ENCODE measurements at places on chromosomes 4 and X.

DNA sequence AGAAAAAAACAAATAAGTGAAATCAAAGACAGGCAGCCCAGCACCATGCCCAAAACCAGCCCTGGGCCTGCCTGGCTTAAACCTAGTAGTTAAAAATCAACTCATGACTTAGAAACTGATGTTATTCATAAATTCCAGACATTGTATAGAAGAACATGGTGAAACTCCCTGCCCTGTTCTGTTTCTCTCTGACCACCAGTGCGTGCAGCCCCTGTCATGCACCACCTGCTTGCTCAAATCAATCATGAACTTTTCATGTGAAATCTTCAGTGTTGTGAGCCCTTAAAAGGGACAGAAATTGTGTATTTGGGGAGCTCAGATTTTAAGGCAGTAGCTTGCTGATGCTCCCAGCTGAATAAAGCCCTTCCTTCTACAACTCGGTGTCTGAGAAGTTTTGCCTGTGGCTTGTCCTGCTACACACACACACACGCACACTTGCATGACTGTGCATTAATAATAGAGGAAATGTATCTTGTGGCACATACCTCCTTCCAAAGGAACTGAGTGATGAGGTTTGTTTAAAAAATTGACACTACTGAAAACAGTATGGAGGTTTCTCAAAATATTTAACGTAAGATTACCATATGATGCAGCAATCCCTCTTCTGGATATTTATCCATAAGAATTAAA lies 39.2 kb upstream of the UGT2B7 start:
- no peak for DNase-seq

- no peak for DNase-seq
These were observed 28.0 kb downstream of the ING2 start for GRCh38 chr4:183532821-183533220.

- DNase-seq: no peak
These were observed 149.9 kb upstream of the IL15 start for GRCh38 chr4:141486375-141486997.

DNA sequence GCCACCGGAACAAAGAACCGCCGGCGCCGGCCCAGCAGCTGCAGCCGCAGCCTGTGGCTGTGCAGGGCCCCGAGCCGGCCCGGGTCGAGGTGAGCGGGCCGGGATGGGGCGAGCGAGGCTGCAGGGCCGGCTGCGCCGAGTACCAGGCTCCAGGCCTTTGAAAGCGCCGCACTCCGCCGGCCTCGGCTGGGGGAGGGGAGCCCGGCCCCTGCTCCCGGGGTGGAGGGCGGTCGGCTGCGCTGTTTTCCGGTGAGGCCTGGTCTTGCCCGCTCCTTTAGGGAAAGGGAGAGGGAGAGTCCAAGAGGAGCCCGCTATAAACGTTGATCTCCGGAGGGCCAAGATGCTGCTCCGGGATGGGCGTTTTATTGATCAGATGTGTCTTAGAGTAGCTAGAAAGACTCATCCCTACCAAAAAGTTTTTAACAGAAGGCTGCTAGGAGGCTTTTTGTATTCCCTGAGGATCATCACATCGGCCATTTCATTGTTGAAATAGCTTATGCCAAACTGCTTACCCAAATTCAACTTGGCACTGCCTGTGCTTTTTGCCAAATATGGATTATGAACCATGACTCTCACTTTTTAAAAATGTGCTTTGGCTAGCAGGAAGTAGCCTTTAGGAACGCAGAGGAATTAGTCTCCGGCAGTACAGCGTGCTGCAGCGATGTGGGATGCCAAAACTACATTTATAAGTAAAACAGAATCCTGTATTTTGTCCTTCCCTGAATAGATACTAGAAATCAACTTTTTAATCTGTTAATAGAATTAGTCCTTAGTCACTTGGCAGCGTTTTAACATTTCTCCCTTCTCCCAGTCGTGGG lies 760 bp downstream of the TMEM165 start:
- DNase-seq: peak; percentile 24

- DNase-seq: no peak
These were observed 3.8 kb downstream of the MTM1 start for GRCh38 chrX:150572206-150572605.

DNA sequence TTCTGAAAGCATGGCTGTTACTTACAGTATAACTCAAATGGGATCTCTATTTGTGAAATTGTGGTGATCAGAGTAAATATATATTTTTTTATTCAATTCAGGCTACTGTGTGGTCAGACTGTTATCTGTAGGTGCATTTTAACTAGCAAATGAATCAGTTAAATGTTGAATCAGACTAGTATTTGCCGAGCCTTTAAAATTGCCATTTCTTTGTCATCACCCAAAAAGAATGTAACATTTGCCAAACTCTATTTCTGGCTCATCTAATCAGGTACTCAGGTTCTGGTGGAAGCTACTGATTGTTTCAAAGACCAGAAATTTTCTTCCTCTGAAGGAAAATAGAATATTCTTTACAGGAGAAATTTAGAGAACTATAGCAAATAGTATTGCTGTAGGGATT lies 1.8 kb upstream of the NAA15 start:
- no peak for DNase-seq

DNA sequence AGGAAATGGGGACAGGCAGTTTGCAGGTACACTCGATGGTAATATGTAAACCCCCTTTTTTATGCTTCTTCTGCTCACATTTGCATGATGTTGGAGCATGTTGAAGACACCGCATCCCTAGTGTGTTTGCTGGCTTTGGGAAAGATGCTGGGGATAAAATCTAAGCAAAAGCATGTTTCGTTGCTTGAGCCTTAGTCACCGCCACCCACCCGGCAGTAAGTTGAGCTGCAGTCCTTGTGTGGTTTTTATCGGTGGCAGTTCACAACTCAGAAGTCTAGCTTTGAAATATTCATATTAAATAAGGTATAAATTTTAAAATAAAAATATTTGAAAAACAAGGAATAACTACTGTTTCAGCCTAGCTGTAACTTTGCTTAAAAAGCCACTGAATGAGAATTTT lies 21.7 kb upstream of the MND1 start:
- no peak for DNase-seq

DNA sequence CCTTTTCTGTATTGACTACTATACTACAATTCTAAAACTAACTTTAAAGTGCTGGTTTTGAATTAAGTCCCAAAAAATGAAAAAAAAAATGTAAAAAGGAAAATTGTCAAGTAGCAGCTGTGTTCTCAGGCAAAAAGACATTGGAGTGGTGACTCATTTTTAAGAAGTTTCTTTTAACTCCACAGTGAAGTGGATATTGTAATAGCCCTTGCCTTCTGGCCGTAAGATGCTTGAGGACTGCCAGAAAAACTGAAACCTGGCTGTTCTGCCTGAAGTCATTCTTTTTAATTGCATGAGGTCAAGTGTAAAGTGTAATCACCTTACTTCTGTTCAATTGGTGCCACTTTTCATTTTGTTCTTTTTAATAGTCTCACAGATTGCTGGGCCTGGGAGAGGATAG lies 28.9 kb downstream of the SPANXD start:
- no peak for DNase-seq

GRCh38 chr4:139559687-139560086 lies 3.7 kb upstream of the SETD7 start:
- no peak for DNase-seq

GRCh38 chrX:31717474-31717873 lies 645.6 kb upstream of the FTHL17 start:
- DNase-seq: no peak

GRCh38 chr4:115790812-115791211 lies 677.4 kb upstream of the NDST4 start:
- DNase-seq: no peak

DNA sequence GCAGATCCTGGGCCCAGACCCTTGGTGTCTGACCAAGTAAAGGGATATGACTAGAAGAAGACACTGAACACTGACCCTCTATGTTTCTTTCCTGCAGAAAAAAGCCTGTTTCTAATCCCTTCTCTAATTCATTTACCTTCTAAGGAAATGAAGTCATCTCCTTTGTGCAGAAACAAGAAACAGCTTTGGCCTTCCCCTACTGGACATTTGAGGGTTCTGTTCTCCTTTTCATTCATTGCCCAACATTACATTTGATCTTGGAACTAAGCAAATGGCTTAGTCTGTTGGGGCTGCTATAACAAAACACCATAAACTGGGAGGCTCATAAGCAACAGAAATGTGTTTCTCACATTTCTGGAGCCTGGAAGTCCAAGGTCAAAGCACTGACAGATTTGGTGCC lies 20.0 kb downstream of the HCCS start:
- no peak for DNase-seq

GRCh38 chrX:151695583-151696340 lies 504 bp downstream of the PRRG3 start:
- DNase-seq: no peak

GRCh38 chr4:4919927-4920326 lies 60.5 kb downstream of the MSX1 start:
- DNase-seq: no peak

GRCh38 chr4:110543577-110543976 lies 67.6 kb downstream of the ENPEP start:
- no peak for DNase-seq

GRCh38 chr4:150150629-150151062 lies 72.4 kb downstream of the DCLK2 start:
- DNase-seq: no peak

GRCh38 chrX:9895225-9895912 lies 71.8 kb upstream of the CLDN34 start:
- DNase-seq: no peak

DNA sequence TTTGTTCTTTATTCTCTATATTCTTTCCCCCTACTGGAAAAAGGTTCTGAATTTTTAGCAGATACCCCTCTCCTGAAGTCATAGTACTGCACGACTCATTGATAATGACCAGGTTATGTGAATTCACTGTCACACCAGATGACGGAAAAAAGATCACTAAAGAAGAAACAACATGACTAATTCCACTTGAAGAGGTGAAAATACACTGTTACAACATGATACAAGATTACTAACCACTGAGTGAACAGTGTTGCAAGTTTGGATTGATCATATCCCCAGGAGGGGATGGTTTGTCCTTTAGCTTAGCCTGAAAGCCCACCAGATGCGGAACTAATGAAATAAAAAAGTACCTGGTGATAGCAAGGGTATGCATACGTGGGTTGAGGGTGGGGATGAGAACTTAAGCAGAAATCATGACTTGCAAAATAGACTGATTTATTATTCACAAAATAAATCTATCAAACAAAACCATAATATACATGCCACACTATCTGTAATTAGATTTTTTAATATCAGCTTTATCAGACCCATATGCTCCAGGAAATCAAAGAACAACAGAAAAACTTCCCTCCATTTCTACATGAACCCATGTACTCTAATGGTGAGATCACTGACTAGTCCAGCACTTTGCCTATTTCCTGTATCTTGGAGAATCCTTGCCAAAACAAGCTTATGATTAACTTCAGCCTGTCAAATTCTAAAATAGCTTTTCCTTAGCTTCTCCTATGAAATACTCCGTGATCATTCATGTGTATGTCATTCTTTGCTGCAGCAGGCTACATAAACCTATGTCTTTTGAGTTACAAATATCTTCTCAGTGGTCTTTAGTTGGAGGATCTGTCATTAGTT lies 257.4 kb upstream of the AGA start:
- DNase-seq: no peak

GRCh38 chrX:141405853-141406492 lies 163.7 kb upstream of the SPANXC start:
- DNase-seq: no peak
